Hindlimb muscle (tissue), 1 donor: ENCODE measurements at places on chromosomes 2 and 18. TPM values are rescaled to one million over a fixed set of nuclear protein-coding genes. Genes with fewer than 3 reads are reported as not detected.

Gene NTSR2
- not detected for polyA plus RNA-seq

Gene QPCT
- polyA plus RNA-seq: 8.4 TPM

Gene FAM110C
- 0.94 TPM for polyA plus RNA-seq

GRCh38 chr2:97723156-97724072 lies 10.0 kb downstream of the ZAP70 start:
- no peak for DNase-seq

Gene CENPA
- polyA plus RNA-seq: 6.1 TPM

- DNase-seq: no peak
Observed at GRCh38 chr2:59932341-59932740, 621.1 kb downstream of the BCL11A start.

Gene FOXI3
- polyA plus RNA-seq: 0.09 TPM

DNA sequence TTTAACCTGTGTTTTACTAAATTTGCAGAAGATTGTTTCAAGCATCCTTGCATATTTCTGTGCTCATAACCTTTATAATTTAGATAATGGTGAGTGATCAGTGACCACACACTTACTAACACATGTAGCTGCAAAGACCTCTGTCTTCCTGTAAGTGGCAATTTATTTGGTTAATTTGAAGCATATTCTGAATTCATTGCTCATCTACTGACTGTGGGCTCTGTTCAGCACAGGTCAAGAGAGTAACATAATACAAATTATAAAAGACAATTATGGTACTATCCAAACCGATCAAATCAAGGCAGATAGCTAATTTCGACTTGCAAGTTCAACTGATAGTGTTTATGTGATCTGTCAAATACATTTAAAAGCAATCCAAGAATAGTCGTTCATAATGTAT lies 223.9 kb upstream of the FAM98A start:
- DNase-seq: no peak
